Activated naive CD4-positive, alpha-beta T cell treated with anti-CD3 and anti-CD28 coated beads, Interleukin-2, amount 50 U/mL, for 16 hours (primary cell): ENCODE measurements at places on chromosomes 2 and 18.
A peak's percentile ranks its signal among the peaks of the same experiment; 100 is the strongest.

DNA sequence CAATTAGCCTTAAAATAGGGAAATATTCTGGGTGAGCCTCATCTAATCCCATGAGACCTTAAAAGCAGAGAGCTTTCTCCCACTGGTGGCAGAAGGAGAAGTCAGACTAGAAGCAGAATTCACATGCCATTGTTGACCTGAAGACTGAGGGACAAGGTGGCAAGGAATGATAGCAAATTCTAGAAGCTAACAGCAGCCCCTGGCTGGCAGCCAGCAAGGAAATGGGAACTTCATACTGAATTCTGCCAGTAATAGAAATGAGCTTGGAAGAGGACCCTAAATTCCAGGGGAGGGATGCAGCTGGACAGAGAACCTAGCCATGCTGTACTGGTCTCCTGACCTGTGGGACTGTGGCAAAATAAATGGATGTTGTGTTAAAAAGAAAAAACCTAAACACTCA lies 19.5 kb downstream of the B3GNT7 start:
- DNase-seq, result no peak

DNA sequence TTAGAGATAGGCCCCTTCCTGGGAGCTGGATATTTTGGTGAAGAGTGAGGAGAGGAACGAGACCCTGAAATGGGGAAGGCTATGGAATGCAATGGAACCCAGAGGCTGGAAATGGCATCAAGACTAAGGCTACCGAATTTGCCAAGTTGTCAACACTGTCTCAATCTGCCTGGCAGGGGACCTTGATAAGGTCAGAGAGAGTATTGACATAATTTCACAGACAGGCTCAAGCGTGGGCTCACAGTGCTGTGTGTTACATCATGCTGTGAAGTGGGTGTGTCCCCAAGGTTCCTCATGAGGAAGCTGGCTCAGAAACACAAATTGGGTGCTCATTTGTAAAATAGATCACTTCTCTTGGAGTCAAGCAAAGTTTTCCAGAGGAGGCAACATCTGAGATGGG lies 51.8 kb upstream of the CYRIA start:
- no peak for DNase-seq

DNA sequence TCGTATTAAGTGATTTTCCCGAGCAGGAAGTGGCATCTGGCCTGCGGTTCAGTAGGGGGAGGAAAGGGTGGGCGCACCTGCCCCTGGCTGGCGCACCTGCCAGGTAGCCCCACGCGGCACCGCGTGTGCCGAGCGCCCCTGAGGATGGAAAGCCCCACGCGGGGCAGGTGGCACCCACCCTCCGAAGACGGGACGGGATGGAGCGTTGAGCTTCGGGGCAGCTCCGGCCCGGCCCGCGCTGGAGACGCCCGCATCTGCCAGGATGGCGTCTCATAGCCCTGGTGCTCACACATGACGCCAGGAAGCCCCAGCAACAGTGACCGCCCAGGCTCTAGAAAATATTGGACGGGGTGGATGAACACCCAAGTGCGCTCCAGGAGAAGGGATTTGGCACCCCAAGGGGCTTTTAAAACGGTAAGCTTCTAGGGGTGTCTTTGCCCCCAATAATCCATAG lies 2.5 kb upstream of the NFATC1 start:
- no peak for DNase-seq

GRCh38 chr2:12618576-12618975 lies 98.2 kb upstream of the TRIB2 start:
- DNase-seq, result no peak

DNA sequence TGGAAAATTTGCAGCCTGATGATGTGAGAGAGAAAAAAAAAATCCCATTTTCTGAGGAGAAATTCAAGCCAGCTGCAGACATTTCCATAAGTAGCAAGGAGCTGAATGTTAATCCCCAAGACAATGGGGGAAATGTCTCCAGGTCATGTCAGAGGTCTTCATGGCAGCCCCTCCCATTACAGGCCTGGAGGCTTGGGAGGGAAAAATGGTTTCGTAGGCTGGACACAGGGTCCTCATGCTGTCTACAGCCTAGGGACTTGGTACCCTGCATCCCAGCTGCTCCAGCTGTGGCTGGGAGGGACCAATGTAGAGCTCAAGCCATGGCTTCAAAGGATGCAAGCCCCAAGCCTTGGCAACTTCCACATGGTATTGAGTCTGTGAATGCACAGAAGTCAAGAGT lies 53.5 kb upstream of the ARHGAP15 start:
- DNase-seq, result no peak

DNA sequence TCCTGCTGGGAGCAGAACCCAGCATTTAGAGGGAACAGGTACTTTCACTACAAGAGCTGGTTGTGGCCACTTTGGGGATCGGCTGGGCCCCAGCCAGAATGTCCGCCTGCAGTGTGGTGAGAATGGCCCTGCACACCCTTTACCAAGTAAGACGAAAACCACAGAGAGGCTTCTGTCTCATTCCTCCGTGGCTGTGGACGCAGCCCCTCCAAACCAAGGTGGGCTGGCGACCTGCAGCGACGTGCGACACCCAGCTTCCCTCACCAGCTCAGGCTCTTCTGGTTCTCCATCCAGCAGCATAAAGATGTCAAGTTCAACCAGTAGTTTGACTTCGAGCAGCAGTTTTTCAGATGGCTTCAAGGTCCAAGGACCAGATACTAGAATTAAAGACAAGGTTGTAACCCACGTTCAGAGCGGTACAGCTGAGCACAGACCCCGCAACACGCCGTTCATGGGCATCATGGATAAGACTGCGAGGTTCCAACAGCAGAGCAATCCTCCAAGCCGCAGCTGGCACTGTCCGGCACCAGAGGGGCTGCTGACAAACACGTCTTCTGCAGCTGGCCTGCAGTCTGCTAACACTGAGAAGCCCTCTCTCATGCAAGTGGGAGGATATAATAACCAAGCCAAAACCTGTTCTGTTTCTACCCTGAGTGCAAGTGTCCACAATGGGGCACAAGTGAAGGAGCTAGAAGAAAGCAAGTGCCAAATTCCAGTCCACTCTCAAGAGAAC lies 56.2 kb downstream of the WDSUB1 start:
- no peak for DNase-seq

DNA sequence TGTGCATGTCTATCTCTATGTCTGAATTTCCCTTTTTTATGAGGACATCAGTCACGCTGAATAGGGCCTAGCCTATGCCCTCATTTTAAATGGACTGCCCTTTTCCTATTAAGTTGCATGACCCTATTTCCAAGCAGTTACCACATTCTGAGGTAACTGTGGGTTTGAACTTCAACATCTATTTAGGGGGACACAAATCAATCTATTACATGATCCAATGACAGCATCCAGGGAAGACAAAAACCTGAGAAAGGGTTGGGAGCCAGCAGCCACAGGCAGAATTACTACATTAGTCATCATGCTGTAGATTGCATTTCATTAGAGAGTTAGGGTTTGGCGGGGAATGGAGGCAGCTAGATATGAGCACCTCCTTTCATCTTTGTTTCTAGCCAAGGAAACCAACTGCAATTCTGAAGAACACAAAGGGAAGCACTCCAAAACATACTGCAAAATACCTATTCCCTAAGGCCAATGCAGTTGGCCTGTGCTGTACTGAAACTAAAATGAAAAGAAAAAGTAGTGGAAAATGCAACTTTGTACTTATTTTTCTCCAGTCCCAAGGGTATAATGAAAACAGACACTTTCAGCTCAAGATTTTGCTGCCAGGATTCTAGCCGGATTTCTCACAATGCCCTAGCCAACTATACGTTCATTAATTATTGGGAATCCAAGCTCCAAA lies 40.4 kb upstream of the C1D start:
- DNase-seq, result no peak

DNA sequence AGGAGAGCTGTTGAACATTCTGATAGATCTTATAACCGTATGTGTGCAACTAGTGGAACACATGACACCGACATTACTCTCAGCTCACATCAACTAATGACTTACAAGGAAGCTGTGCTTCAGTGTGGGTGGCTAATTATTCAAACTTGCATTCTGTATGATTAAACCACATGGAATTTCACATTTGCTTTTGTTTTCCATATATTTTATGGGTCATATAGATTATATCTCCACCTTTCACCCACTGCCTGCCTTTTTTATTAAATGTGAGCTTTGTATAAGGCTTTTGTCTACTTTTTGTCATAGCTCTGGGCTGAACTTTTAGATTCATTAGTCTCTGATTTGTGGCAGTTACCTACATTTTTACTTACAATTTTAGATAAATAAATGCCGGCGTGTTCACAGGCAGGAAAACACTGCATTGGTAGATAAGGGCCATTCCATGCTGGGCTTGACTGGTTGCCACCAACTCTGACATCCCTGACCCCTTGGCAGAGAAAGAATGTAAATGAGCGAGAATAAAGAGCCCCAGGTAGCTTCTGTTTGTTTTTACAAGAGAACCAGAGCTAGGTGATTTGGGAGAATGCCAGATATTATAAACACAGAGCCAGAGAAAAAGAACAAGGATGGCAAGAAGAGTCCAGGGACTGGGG lies 35.7 kb downstream of the LYPD6 start:
- no peak for DNase-seq

DNA sequence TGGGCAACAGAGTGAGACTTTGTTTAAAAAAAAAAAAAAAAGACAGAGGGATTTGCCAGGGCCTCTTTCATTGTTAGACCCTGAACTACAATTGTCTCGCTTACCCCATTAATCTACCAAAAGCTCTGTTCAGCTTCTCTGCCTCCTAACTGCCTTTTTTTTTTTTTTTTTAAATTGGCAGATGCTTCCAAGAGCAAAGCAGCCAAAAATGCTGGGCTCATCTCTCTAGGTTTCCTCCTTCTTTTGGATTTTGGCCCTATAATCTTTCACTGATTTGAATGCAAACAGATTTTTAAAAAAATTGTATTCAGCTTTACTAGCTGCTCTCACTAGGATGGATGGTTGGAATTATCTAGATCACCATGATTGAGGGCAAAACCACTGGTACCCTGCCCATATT lies 33.2 kb upstream of the RAPGEF4 start:
- DNase-seq, result no peak

GRCh38 chr2:167986223-167986622 lies 261.2 kb downstream of the STK39 start:
- DNase-seq, result no peak

DNA sequence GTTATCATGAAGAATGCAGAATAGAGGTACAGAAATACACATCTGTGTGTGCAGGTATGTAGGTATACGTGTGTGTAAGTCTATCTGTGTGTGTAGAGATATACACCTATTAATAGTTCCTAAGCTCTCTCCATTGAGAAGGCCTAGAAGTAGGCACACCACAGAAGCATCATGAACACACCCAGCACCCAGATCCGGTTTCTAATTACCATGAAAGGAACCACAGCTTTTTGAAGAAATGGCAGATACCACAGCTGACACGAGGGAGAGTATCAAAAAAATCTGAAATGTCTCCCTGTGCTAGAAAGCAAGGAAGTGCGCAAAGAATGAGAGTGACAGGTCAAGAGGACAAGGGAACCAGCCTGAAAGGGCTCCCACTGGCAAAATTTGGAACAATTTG lies 27.7 kb upstream of the AP1S3 start:
- DNase-seq, result no peak

- DNase-seq, result no peak
These were observed 148.3 kb downstream of the KLHL29 start for GRCh38 chr2:23533338-23533695.

GRCh38 chr2:48572816-48573215 lies 42.9 kb downstream of the STON1 start:
- no peak for DNase-seq

- no peak for DNase-seq
These were observed 31.7 kb upstream of the GPR17 start for GRCh38 chr2:127614246-127614645.

- peak; percentile 52 for DNase-seq
These were observed 40.3 kb downstream of the INPP5D start for GRCh38 chr2:233100192-233100998.

DNA sequence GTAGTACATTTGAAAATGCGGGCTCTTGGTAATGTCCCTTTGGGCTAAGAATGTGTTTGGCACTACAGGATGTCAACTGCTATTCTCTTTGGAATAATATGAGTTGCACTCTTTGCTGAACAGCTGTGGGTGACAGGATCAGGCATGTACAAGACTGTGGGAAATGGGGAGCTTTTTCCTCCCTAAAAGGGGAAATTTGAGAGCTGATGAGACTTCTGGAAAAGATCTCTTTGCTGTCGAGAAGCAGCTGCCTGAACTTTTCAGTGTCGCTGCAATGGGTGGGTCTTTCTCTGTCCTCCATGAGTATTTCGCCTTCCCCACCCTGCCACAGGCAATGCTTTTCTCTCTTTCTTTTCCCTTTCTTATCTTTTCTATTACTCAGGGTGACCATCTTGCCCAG lies 762.2 kb upstream of the GCFC2 start:
- DNase-seq, result no peak

GRCh38 chr2:184527058-184527457 lies 71.3 kb upstream of the ZNF804A start:
- DNase-seq, result no peak

DNA sequence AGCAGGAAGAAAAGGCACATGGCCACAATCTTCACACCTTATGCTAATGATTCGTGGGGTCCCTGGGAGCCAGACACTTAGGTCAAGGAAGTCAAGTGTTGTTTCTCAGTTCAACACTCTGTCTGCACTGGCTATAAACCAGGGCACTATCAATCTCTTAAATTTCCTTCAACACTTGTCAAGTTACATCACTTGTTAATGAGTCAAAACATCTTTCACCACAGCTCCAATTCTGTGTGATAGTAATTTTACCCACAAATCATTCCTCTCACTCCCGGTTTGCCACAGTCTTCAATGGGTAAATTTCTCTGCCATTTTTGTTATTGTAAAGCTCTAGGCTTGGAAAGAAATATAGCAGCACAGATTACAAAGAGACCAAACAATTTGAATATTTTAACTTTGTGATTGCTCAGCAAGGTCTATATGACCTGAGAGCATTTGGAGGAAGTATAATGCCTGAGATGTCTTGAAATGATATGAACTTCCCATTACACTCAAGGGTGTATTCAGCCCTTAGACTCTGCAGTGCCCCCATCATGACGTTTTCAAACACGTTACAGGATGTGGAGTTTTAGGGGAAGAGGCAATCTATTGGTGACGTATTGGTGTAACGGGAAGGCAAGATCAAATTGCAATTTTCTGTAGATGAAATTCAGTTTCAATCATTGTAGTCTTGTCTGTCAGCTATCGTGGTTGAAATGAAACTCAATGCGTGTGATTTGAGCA lies 78.7 kb downstream of the ICOS start:
- no peak for DNase-seq
